ENCODE measurements at places on chromosomes 12 and 14.

DNA sequence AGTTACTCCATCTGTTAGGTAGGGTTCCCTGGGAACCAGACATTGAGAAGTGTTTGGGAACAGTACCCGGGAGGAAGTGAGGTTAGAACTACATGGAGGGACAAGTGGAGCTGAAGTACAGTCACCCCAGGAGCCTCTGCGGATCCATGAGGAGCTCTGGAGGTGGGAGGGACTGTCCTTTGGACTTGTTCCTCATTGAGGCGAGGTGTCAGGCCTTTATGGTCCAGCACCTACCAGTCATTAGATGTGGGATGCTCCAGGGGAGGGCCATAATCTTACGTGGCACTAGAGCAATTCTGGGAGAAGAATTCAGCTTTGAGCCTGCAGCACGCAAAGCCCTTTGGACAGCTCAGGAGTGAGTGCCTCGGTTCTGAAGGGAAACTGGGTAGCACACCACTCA lies 142.8 kb downstream of the DACT1 start:
- no peak for DNase-seq

DNA sequence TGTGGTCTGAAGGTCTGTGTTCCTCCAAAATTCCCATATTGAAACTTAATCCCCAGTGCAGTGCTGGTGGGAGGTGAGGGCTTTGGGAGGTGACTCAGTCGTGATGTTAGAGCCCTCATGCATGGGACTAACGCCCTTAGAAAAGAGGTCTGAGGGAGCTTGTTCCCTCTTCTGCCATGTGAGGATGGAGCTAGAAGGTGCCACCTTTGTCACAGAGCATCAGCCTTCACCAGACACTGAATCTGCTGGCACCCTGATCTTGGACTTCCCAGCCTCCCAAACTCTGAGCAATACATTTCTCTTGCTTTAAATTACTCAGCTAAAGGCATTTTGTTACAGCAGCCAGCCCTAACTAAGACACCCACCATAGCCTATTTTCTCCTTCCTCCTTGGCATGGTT lies 13.9 kb downstream of the RAB15 start:
- DNase-seq = no peak

GRCh38 chr14:59939828-59940227 lies 19.9 kb downstream of the LRRC9 start:
- DNase-seq = no peak

DNA sequence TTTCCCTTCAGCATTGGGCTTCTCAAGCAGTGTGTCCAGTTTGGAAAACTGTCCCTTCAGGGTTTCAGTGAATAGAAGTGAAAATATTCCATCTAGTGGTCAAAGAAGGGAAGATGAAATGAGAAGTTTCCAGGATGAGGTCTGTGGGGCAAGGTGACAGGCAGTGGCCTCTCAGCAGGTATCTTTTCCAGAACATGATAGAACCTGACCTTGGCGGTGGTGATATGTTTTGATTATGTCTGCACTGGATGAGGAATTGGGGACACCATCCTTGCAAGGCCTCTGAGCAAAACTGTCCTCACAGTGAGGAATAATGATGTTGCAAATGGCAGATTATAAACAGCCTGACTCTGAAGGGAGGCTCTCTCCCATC lies 4.7 kb downstream of the GPX2 start:
- DNase-seq = no peak

GRCh38 chr12:108907839-108908351 lies 28.0 kb downstream of the DAO start:
- DNase-seq = no peak

DNA sequence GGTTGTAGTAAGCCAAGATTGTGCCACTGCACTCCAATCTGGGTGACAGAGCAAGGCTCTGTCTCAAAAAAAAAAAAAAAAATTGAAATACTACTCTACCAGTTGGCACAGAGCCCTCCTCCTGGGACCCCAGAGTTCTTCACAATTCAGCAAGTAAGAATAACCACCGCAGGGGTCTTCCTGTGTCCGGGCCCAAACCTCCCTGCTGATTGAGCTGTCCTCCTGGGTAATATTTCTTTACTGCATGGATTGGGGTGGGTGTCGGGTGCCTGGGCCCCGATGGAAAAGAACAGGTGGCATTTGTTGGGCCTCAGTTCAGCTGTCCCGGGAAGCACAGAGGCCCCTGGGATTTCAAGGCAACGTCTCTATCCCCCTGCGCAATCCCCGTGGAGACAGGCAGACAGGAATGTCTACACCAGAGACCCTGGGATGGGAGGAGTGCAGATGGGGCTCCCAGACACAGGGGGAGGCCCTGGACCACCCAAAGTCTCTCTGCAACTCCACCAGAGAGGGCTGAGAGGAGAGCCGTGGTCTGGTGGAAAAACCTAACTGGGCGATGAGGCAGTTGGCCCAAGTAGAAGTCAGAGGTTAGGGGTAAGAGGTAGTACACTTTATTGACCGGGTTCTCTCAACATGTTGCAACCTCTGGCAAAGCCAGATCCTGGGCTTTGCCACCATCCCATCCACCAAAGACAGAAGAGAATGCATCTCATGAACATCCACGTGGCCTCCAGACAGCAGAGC lies 32.7 kb upstream of the VPS37B start:
- no peak for DNase-seq

DNA sequence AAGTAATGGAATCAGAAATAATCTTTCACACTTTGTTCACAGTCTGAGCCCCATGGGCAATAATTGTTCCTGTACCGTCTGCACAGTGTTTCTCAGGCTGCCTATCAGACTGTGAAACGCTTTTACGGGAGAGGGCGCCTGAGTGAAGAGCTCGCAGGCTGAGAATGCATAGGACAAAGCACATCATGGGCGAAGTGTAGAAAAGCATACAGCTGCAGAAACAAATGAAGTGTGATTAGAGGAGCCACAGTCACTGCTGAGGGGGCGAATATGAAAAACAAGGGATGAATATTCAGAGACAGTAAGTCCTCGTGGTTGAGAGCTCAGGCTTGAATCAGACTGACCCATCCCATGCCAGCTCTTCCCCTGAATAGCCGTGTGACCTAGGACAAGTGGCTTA lies 438.4 kb upstream of the DCN start:
- no peak for DNase-seq

DNA sequence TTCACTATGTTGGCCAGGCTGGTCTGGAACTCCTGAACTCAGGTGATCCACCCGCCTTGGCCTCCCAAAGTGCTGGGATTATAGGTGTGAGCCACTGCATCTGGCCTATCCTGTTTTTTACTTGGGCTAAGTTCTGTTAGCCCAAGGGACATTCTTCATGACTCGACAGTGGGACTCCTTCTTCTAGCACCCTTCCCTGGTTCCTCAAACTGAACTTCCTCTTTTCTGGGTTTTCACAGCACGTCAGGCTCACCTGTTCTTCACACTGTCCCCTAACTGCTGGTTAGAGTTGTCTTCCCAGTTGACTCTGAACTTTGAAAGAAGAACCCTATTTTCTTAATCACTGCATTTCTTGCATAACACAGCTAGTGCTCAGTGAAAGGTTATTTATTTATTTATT lies 22.5 kb downstream of the CABP1 start:
- DNase-seq = no peak

DNA sequence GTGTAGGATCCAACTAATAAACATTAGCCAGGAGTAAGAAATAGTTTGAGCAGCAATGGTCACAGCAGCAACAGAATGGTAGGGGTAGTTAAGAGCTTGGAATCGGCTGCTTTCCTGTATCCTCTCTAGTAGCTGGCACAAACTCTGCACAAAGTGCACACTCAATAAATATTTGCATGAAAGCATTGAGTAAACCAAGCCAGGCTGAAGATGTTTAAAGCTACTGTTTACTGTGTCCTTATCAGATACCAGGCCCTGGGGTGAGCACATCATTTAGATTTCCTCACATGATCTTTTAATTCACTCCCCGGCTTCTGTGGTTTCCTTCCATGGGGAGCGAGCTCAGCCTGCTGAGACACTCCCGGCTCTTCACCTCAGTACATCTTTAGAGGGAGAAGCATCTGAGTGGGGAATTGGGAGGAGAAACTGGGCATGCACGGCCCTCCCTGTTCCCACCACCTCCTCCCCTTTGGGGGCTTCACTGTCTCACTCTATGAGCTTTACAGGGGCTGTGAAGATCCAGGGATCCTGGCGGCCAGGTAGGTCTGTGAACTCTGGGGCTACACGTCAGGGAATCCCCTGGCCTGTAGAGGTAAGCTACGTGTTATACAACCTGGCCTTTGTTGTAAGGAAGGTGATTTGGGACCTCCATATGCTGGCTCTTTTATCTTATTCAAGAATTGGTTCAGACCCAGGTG lies 107.2 kb upstream of the VASH1 start:
- DNase-seq = no peak

DNA sequence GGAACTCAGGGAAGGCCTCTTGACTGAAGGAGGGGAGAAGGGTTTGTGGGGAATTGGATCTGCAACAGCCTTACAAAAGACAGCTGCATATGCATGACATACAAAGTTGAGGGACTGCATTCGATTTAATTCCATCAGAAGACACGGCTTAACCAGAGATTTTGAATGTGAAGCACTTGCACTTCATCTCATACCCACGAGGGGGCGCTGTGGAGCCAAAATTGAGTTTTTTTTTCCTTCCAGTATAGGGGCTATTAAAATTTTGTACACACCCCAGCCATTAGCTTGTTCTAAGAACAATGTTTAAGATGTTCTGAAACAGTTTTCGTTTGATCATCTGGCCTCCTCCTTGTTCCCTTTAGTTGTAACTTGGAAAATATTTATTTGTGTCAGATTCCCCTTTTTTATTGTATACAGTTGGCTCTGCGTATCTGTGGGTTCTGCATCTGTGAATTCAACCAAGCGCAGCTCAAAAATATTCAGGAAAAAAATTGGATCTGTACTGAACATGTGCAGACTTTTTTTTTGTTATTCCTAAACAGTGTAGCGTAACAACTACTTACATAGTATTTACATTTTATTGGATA lies 1.6 kb downstream of the SUDS3 start:
- DNase-seq = peak; percentile 94

DNA sequence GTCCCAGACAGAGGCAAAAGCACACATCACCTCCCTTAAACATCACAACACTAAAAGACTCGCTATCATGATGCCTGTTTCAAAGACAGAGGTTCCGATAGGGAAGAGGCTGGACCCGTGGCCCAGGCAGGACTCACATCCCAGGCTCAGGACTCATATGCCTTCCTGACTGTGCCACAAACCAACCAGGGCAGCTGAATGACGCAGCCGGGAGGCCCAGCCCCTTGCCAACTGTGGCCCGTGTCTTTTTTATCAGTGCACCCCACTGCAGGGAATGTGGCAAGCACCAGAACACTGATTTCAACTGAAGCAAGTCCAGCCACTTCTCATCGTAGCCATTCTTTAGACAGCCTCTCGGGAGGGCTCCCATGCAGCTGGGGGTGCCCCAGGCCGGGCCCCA lies 132.3 kb downstream of the KSR2 start:
- no peak for DNase-seq

GRCh38 chr12:88723219-88723618 lies 142.9 kb upstream of the KITLG start:
- DNase-seq = no peak

- DNase-seq = no peak
Measured at GRCh38 chr14:70755655-70756054, 53.7 kb downstream of the MAP3K9 start.

DNA sequence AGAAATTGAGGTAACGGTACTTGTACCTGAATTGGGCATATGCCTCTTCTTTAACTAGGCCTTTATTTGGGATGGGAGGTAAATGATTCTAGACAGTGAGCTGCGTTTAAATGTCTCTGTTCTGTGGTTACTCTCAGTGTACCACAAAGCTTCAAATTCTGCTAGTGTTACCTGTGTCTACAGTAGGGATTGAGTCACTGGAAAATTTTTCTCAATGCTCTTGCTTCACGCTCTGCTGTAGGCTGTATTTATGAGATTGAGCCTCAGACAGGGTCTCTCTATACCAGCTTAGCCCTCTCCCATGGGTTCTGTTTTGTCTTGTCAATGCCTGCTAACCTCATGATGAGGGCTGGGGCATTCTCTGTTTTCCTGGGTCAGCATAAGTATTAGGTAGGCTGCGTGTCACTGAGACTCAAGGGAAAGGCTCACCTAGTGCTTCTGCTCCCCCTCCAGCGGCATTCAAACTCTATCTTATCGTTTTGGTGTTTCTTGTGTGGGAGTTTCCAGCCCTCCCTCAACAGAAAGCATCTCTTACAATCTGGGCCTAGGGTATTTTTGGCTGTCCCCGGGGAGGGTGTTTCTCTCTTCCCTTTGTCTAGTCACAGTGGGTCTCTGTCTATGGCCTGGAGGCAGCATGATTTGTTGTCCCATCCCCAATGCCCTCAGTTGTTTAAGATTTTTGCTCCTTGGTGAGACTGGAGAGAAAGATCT lies 285.8 kb downstream of the ADGRD1 start:
- no peak for DNase-seq

- DNase-seq = no peak
Measured at GRCh38 chr14:96578619-96579018, 76.4 kb downstream of the PAPOLA start.

DNA sequence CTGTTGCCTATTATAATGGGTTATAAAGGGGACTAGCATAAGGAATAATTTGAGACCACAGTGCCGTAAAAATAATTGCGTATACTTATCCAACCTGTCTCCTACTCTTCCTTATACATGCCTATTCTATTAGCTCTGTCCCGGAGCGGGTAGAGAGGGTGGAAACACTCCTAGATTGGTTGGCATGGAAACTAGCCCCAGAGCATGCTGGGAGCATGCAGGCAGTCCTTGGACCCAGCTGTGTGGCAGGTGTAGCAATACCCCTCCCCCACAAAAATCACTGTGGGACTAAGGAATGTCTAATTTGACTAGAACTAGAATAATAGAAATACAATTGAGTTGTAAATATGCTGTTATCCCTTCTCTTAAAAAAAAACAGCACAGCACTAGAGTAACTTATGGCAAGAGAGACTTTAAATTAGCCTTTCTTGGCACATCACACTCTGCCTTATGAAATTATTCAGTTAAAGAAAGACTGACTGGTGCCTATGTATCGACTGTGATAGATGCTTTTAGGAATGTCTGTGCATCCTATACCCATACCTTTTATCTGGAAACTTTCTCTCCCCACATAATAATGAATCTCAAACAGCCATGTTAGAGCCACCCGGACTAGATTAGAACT lies 244.0 kb upstream of the DAAM1 start:
- no peak for DNase-seq

GRCh38 chr12:100675432-100675831 lies 101.9 kb downstream of the GAS2L3 start:
- DNase-seq = no peak

DNA sequence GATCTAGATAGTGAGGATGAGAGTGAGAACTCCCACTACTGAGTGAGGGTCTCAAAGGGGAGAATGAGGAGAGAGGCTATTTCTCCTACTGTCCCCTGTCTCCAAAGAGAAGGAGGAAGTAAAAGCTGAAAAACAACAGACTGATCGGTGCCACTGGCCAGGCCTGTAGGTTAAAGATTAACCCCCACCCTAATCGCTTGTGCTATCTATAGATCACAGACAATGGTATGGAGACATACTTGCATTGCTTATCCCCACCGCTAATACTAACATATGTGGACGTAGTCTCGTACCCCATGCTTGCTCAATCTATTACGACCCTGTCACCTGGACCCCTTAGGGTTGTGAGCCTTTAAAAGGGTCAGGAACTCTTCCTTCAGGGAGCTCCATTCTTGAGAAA lies 777.9 kb upstream of the TMEM132C start:
- DNase-seq = no peak
